Pancreas (tissue), 10 donors: ENCODE measurements at places on chromosomes 11 and 22. TPM values are rescaled to one million over a fixed set of nuclear protein-coding genes. Genes with fewer than 3 reads are reported as not detected.

The F2 gene
- total RNA-seq = not detected

The OVCH2 gene
- total RNA-seq = not detected

The SLCO2B1 gene
- 10.3 TPM for total RNA-seq

The RIBC2 gene
- total RNA-seq = 0.12 TPM

The TSKU gene
- total RNA-seq = 10.2 TPM

- DNase-seq = no peak
Observed at GRCh38 chr11:114382509-114382908, 17.8 kb downstream of the C11orf71 start.

DNA sequence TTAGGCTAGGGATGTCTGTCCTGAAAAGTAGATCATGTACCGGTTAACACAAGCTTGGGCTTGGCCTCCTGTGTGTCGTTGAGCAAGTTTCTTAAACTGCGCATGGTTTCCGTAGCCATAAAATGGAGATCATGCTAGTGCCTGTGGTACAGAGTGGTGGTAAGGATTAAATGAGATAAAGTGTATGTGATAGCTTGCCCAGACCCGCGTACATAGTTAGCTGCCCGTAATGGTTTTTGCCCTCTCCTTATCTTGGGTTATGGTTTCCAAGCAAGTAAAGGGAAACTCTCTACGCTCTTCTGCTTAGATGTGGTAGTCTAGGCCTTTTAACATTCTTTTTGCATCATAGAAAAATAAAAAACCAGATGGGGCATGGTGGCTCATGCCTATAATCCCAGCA, 11.0 kb upstream of the PTPRJ start:
- no peak for DNase-seq

DNA sequence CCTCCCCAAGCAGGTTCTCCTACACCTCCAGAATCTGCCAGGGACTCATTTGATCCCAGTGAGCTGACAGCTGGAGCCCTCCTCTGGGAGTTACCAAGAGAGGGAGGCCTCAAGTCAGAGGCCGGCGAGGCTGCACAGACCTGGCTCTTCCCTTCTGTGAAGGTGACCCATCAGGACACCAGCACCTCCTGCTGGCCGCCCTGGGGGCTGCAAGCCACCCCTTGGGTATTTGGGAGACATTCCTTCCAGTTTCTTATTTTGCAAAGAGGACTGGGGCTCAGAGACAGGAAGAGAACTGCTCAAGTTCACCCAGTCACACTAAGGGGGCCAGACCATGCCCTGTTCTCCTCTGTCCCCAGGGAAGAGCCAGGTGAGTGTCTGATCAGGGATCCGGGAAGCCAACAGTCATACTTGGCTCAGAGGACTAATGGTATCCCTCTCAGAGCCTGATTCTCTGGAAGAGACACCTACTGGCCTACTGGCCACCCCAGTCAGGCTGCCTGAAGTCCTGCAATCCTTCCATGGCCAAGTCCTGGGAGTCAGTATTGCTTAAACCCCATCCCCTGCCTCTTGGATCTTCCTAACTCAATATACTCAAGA, 40.5 kb upstream of the RIC3 start:
- no peak for DNase-seq

DNA sequence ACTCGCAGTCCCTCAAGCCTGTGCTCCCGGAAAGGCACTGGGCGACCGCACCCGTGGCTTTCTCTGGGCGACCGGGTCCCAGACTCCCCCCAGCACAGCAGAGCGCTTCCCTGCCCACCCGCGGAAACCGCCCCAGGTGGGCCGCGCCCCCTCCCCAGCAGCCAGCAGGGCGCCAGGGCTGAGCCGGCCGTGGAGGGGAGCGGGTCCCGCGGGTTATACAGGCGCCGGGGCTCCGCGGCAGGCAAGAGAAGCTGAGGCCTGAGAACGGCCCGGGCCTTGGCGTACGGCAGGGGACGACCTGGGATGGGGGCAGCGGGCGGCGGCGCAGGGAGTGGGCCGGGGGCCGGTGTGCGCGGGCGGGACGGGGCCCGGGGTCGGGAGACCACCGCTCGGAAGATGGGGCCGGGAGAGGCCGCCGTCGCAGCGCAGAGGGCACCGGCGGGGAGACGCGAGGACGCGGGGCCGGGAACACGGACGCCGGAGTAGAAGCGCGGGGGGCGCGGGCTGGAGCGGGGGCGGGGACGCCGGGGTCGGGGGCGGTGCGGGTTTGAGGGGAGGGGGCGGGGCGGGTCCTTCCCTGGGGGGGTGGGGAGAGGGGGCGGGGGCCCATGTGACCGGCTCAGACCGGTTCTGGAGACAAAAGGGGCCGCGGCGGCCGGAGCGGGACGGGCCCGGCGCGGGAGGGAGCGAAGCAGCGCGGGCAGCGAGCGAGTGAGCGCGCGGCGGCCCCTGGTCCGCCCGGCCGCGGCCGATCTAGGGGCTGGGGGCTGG, at the start of gene MDK:
TSS of gene MDK (plus strand) at position 622 of the 771 bp plus-strand sequence. CDS start 389 bp downstream, outside the sequence.
- peak; percentile 82 for DNase-seq

- no peak for DNase-seq
Observed at GRCh38 chr11:76266286-76267100, 60.2 kb upstream of the WNT11 start.

GRCh38 chr11:37372667-37373066, 774.6 kb upstream of the RAG2 start:
- DNase-seq = no peak

GRCh38 chr22:23749841-23750301, 1.0 kb downstream of the ZNF70 start:
- DNase-seq = no peak

GRCh38 chr11:1563697-1564534, 8.2 kb downstream of the DUSP8 start:
- DNase-seq = peak; percentile 31

- no peak for DNase-seq
Observed at GRCh38 chr11:19352072-19352770, 111.5 kb upstream of the E2F8 start.
